ENCODE measurements at places on chromosomes 4 and X.

- no peak for DNase-seq
Observed at GRCh38 chr4:152709675-152710438, 30.1 kb upstream of the TMEM154 start.

DNA sequence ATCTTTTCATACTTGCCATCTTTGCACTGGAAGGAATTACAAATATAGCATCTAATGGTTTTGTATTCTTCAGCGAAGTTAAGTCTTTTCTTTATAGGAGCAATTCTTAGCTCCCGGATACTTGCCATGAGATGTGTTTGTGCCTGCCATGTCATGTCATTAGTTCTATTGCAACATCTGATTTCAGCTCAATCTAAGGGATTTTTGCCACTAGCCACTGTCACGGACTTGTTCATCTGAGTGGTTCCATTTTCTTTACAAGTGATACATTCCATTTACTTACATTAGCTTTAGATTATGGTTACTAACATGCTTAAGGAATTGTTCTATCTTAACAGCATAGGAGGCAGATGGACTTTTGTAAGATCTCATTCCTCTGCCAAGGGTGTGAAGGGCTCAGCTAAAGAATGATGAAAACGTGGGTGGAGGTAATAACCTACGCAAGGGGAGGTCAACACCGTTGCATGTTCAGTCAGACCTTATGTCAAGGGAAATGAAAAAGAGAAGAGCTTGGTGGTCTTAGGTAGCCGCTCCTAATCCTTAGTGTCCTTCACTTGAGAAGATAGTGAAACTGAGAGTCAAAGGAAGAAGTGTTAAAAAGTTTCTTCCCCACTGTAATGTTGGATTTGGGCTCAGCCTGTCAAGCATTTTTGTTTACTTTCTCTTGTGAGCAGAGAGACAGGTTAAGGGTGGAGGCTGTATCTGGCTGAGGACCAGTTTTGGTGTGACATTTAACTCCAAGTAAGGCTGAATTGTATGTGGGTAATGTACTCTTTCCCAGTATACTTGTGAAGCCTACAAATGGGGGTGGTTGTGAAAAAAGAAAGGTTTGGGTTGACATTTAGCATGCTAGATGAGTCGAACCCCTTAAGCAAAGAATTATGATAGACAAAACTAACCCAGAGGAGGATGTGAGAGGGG is 3.6 kb upstream of the KLHL2 start:
- no peak for DNase-seq

- DNase-seq = no peak
Observed at GRCh38 chr4:151198748-151199147, 78.2 kb upstream of the PRSS48 start.

DNA sequence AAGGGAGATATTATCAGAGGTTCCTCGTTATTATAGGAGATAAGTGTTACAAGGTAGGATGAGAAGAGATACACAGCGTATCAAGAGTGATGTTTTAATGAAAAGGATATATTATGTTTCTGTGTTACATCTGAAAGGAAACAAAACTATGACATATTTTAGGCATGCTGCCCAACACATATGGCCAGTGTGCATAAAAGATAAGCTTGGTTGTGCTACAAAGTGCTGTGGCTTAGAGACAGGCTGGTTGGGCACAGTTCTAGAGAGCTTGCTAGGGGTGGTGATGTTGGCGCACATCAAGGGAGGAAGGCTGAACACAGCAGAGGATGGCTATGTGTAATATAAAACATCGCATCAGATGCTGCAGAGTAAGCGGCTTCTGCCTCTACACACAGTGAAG is 42.4 kb downstream of the TRAM1L1 start:
- DNase-seq = no peak

DNA sequence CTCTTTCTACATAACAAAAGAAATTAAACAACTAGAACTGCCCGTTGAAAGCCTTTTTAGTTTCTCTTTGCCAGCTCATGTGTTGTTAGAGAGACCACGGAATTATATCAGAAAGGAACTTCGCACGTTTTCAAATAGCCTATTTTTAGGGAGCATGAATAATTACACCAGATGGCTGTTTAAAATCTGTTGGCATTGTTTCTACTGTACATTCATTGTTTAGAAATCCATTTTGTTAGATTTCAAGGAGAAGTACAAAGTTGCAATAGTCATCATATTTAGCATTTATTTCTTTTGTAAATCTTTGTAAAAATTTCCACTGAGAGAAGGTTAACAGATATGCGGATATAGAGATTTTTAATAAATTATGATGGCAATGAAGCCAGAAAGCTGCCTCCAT is 403.0 kb upstream of the HS3ST1 start:
- no peak for DNase-seq

DNA sequence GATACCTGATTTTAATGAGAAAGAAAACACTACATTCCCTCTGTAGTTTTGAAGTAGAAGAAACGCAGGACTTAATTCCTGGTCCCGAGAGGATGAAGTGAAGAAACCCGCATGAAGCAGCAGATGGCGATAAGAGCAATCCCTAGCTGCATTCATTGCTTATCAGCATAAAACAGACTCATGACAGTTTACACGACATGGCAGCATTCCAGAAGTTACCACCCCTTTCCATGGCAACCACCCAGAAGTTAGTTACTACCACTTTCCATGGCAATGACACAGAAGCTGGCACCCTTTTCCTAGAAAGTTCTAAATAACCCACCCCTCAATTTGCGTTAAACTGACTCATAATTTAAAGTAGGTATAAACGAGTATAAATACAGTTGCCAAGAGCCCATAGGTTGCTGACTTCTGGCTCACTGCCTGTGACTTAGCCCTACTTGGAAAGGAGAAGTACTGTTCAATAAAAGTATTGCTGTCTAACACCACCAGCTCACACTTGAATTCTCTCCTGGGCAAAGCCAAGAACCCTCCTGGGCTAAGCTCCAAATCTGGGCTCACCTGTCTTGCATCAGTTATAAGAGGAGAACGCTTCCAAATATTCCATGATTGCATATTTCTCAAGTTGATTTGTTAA is 5.5 kb upstream of the XAGE2 start:
- no peak for DNase-seq

- DNase-seq = no peak
Observed at GRCh38 chrX:118530219-118530911, 34.8 kb downstream of the DOCK11 start.

DNA sequence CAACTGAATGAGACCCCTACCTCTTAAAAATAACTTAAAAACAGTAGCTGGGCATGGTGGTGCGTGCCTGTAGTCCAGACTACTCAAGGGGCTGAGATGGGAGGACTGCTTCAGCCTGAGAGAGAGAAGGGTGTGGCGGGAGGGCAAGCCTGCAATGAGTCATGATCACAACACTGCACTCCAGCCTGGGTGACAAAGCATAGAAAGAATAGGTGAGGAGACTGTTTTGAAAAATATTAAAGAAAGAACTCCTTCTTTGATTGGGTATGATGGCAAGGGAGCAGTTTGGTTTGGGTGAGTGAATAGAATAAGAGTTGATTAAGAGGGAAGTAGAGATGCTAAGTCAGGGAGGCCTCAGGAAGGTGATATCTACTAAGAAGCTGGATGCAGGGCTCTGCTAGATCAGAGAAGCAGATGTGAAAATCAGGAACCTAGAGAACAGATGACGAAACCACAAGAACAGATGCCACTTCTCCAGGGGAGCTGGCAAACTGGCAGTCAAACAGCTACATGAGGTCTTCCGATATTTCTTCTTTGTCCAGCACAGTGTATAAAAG is 318.6 kb downstream of the OPHN1 start:
- no peak for DNase-seq

- no peak for DNase-seq
Observed at GRCh38 chr4:5810770-5811430, 82.0 kb downstream of the CRMP1 start.

DNA sequence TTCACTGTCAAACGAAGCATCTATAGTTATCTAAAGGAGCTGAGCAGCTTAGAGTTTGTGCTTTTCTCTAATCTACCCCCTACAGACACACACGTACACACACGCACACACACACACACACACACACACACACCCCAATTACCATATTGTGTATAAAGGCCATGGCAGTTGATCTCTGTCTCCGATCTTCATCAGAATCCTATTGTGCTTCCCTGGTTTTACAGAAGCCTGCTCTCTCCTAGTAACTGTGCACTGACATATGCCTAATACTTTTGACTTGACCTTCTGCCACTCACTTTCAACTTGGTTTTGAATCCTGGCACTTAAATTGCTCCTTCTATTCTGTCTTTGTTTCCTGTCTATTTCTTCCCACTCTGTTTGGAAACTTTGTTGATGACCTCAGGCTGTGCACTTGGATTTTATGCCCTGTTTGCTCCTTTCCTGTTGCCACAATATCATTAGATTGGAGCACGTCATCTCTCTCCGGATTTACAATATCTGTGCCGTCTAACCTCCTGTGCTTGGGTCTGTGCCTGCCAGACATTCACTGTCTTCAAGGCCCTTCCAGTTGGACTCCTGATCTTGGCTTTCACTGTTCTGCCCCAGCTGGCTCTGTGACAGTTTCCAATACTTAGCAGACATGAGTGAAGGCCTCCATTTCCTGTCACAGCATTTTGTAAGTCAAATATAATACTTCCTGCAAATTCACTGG is 928.1 kb downstream of the FAT4 start:
- DNase-seq = no peak

- DNase-seq = no peak
Observed at GRCh38 chrX:153971124-153971449, 531 bp downstream of the HCFC1 start.

DNA sequence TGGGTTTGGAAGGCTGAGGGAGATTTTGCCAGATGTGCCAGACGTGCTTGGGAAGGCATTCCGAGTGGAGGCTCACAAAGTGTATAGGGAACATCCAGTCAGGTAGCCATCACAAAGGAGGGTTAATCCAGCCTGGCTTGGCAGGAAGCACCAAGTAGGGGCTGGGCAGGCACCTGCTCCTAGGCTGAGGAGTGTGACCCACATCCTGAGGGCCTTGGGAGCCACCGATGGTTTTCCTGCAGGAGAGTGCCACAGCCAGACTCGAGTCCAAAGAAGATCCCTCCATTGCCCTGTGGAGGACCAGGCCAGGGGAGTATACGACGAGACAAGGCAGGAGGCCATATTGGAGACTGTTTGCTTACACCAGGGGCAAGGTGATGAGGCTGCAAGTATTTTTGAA is 47.2 kb downstream of the PNMA5 start:
- no peak for DNase-seq

DNA sequence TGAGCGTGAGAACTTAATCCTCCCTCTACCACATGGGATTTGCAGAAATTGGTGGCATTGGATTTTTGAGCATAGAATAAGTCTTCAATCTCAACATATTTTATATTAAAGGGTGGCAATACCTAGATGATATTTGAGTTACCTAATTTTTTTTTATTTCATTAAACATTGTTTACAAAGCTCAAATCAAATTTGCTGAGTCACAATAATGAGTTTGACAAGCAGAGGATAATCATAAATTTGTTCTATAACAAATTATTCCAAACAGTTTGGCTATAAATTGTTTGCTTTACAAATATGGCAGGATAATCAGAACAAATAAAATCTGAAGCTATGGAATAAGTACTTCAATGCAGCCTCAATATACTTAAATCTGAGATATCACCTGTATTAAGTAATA is 22.7 kb downstream of the EMCN start:
- no peak for DNase-seq

GRCh38 chrX:37425370-37425769 is 76.2 kb downstream of the PRRG1 start:
- no peak for DNase-seq

DNA sequence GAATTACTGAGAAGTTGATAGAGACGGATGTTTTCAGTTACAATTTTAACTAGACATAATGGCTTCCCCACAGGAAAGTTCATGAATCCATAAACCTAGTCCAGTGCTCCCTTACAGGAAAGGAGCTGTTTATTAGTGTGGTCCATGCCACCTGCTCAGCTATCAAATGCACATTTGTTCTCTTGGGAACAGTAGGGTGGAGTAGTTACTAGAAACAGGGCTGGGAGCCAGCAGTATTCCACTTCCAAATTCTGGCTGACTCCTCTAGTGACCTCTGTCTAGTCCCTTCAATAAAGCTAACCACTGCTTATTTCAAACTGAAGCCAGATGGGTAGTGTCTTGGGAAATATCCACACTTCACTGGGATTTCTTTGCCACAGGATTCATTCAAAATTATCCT is 88.4 kb upstream of the TLL1 start:
- DNase-seq = no peak

GRCh38 chr4:37816006-37816405 is 10.5 kb upstream of the PGM2 start:
- DNase-seq = no peak

- no peak for DNase-seq
Observed at GRCh38 chr4:155245105-155245504, 36.7 kb downstream of the NPY2R start.

DNA sequence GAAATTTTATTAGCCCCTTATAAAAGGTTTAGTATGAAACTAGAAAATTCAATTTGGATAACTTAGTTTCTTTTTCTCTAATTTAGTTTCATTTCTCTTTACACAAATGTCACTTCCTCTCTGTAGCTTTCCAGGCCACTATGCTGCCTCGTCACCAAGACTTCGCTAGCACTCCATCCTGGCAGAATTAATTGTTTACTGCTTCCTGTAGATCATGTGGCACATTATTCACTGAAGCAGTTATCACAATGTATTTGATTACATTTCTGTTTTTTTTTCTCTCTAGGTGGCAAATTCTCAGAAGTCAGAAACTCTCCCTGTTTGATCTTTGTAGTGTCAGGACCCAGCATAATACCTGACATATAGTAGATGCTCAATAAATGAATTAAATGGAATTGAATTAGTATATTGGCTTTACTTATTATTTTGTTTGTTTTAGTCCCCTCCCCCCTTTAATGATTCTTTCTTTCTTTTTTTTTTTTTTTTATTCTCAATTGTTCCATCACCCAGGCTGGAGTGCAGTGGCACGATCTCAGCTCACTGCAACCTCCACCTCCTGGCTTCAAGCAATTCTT is 9.3 kb upstream of the SAT1 start:
- no peak for DNase-seq

GRCh38 chr4:47831026-47831679 is 6.7 kb downstream of the CORIN start:
- DNase-seq = no peak
